OCI-M1 (cell line): ENCODE measurements at places on chromosomes 7 and 10.
A peak's percentile ranks its signal among the peaks of the same experiment; 100 is the strongest.

DNA sequence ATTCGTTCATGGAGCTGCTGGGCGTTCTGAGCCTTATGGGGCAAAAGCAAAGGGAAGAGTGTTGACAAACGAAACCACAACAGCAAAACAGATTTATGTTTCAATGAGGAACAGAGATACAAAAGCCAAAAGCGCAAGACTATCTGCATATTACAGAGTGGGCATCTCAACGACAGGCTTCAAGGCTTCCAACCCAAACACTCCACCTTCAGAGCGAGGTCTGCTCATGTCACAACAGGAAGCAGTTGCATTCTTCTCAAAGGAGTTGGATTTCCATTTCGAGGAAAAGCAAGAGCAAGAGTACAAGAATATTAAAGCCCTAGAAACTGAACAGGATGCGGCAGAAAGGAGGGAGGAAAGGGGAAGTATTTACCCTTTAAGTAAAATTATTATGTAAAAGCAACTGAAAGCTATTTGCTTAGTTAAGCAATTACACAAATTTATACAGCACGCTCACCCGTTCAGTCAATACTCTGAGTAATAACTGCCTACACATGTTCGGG is 189.3 kb downstream of the ELMO1 start:
- DNase-seq = no peak

DNA sequence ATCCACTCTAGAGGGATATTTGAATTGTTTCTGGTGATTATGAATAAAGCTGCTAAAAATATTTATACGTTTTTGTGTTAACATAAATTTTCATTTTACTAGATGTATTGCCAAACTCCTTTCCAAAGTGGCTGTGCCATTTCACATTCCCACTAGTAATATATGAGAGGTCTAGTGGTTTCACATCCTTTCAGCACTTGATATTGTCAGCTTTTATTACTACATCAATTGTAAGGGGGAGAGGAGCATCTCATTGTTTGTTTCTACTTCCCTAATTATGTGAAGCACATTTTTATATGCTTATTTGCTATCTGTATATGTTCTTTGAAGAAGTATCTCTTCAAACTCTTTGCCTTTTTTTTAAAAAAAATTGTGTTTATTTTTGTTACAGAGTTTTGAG is 184.5 kb downstream of the ADK start:
- DNase-seq = peak; percentile 18

DNA sequence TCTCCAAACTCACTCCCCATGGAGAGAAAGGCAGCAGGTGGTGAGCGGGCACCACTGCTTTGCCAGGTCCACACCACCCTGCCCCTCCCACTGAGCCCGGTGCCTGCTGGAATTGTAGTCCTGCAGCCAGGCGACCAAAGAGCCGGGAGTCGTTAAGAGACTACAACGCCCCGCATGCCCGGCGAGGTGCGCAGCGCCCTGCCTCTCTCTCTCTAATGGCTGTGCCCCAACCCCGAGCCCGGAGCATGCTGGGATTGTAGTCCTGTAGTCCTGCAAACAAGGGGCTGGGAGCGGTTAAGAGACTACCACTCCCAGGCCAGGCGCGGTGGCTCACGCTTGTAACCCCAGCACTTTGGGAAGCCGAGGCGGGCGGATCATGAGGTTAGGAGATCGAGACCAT is 8.1 kb upstream of the ZNF727 start:
- no peak for DNase-seq

GRCh38 chr7:96598421-96598820 is 111.2 kb downstream of the SEM1 start:
- no peak for DNase-seq

- peak; percentile 69 for DNase-seq
Measured at GRCh38 chr10:35386594-35387174, 50.4 kb downstream of the CCNY start.

GRCh38 chr7:22601812-22602565 is 102.0 kb upstream of the STEAP1B start:
- DNase-seq = no peak

DNA sequence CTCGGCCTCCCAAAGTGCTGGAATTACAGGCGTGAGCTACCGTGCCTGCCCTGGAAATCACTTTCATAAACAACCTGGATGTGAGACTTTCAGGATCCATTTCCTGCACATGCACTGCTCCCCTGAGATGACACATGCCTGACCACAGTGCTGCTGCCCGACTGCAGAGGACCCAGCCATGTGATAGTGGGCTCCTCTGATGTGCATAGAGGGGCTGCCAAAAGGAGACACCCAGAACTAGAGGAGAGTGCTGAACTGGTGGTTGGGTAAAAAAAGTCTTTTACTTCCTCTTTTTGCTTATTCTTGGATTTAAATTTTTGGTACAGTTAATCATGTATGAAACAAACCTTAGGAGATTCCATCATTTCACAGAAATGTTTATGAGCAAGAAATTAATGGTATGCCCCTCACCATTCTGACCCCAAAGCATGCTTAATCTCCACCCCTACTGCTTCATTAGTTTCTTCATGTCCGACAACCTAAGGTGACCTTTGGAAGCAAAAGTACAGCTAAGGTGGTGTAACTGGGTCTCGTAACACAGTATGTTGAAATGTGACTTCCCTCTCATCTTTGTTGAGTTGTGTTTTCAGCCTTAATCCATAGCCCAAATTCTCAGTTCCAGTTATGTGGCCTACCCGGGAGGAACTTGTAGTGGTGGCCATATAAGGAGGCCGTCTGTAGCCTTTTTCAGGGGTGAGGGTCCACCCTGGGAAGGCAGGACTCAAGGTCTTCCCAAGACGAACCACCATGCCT is 111.1 kb downstream of the RNF216 start:
- peak; percentile 44 for DNase-seq

DNA sequence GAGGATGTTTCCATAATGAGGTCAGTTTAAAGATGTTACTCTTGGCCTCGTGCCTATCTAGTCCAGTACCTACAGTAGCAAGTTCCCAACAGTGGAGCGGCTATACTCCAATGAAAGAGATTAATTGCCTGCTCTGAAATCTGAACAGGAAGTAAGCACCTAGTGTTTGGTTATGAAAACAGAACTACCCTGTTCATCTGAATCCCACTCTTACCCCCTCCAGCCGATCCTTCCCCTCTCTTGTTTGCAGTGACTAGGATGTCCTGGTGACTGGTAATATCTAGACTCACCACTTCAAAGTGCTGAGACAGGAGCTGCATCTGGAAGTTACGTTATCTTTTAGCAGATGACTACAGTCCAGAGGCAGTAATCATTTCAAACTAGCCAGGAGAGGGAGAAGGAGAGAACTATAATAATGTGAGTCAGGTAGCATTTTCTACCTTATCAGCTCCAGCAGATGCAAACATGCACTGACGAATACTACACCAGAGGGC is 666.7 kb upstream of the NRP1 start:
- no peak for DNase-seq

GRCh38 chr7:64098-64915 is 128.1 kb upstream of the FAM20C start:
- DNase-seq = peak; percentile 51

GRCh38 chr10:27801171-27801785 is 55.7 kb upstream of the MKX start:
- no peak for DNase-seq

DNA sequence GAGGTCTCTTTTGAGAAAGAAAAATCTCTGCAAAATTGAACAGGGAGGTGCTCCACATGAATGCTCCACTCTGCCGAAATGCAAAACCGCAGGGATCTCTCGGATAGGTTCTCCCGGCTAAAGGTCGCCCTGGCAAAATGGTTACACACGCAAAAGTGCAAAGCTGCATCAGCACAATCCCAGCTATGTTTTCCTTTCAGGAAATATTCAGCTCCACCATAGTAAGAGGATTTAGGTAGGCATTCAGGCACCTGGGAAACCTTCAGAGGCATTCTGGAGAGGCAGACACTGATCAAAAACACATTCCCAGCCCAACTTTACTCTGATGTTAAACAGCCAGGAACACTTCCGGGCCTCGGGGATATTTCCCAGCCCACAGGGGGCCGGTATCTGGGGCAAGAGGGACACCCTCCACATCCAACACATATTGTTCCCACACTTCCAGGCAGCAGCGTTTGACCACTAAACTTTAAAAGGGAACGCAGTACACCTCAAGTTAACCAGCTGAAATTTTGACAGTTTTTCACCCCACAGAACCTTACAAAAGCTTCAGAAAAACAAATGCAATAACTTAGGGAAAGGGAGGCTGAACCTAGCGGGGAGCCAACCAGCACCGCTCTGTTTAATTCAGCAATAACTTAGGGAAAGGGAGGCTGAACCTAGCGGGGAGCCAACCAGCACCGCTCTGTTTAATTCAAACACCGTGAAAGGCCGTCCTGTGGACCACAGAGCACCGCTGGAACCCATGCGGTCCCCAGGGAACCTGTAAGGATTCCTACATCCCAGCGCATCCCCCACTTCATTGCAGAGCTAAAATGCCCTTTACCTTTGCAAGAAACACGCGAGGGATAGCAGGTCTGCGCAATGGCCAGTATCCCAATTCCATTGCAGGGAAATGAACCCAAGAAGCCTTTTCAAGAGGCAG is 45.9 kb downstream of the TNS3 start:
- DNase-seq = no peak

- DNase-seq = no peak
Measured at GRCh38 chr7:44374007-44374763, 48.8 kb upstream of the CAMK2B start.

DNA sequence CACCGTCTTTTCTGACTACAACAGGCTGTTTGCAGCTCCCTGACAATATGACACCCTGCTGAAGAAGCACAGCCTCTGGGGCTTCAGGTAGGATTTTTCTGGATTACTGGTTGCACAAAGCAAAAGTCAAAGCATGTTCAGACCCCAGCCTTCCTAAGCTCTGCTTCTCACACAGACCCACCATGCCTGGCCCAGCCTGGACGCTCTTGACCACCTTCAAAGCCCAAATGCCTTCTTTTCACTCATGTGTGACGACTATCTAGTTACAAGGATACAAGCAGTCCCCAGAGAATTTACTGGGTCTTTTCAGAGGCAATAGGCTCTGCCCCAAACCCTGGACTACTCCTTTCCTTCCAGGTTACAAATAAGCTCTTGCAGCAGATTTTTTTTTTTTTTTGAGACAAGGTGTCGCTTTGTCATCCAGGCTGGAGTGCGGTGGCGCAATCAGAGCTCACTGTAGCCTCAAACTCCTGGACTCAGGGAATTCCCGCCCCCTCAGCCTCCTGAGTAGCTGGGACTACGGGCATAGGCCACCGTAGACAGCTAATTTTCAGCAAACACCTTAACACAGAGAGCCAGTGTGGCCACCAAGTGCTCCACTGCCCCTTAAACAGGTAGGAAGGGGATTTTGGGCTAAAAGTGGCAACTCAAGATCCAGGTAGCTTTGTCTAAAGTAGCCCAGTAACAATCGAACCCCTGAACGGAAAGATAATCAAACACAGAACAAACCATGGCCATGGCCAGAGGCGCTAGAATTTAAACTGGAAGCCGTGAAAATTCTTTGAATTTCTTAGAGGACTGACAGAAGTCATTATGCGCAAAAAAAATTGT is 16.2 kb downstream of the SVIL start:
- DNase-seq = no peak

DNA sequence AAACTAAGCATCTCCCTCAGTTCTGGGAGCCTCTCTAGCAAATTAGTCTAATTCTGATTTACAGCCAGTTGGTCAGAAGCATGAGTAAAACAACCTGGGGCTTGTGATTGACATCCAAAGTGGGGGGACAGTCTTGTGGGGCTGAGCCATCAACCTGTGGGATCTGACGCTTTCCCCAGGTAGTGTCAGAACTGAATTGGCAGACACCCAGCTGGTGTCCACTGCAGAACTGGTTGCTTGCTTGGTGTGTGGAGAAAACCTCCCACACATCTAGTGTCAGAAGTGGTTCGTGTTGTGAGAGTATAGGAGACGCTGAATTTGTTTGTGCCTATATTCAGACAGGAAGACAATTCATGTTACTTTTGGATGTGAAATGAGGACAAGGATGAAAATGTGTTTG is 92.2 kb upstream of the PDCD4 start:
- no peak for DNase-seq

GRCh38 chr7:13042605-13043236 is 355.3 kb downstream of the ARL4A start:
- DNase-seq = no peak
